ENCODE measurements at places on chromosomes 16 and 17.

DNA sequence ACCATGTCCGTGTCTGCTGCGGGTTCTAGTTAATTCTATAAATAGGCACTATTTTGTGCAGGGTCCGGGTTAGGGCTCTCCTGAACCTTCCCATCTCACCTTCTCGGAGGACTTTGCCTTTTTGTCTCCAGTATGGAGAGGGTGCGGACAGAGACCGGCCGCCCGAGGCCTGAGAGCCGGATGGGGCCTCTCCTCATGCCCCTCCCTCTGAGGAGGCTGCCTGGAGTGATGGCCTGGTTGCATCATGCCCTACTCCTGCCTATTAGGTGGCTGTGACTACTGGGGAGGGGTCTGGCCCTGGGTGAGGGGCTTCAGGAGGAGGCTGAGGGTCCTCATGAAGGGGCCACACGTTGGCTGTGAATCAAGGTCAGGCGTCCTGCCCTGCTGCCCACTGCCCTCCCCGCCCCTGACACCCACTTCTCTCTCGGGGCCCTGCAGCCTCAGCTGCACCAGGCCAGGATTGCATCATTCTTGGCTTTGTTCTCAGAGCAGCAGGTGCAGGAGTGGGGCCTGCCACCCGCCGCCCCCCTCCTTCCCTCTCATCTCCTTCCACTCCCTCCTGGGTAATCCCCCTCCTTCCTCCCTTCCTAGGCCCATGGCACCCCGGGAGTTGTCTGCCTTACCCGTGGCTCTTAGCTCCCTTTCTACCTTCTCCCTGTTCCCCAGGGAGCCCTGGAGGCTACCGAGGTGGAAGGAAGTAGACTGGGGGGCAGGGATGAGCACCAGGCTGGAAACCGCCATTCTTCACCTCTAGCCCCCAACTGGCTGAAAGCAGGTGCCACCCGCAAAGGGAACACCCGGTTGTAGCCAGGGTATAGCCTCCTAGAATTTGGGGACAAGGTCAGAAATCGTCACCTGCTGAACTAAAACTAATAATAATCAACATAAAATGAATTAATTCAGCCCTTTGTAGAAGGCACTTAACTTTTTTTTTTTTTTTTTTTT lies 12.7 kb upstream of the ARHGAP23 start:
- DNase-seq, result peak; percentile 73

GRCh38 chr16:67942200-67942509 lies 1.8 kb downstream of the LCAT start:
- DNase-seq, result peak; percentile 67

GRCh38 chr17:31854672-31855071 lies 4.4 kb downstream of the COPRS start:
- DNase-seq, result no peak

GRCh38 chr16:72174726-72175125 lies 2.8 kb upstream of the PMFBP1 start:
- no peak for DNase-seq

DNA sequence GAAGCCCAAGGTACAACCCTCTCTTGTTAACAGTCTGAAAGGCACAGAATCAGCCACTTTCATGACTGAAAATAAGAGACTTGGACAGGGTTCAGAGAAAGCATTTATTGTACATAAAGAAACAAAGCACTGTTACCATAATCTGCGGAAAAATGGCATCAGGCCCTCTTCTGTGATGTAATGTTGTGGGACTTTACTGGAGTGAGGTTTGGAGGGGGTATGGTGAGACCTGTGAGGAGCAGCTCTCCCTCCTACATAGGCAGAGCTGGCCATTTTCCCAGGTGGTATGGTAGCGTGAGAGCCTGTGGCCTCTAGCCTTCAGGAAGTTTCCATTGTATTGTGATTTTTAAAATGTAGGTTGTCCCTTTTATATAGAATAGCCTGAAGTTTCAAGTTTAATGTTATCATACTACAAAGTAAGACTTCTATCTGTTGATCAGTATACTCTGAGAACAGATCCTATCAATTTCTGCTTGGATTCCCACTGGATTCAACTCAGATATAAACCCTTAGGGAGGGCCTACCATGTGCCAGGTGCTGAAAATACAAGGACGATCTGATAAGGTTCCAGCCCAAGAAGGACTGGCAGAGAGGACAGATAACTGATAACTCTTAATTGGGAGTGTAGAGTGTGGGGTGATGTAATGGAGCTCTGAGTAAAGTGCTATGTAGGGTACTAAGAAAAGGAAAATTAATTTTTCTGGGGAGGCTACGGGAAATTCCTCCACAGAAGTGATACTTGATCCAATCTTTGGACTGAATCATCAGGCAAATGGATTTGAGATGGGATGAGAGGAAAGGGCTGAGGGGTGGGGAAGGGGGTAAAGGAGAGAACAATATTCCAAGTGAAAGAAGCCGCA lies 4.1 kb upstream of the YPEL2 start:
- no peak for DNase-seq

- DNase-seq, result no peak
Observed at GRCh38 chr17:34703533-34703932, 124.2 kb downstream of the TMEM132E start.

DNA sequence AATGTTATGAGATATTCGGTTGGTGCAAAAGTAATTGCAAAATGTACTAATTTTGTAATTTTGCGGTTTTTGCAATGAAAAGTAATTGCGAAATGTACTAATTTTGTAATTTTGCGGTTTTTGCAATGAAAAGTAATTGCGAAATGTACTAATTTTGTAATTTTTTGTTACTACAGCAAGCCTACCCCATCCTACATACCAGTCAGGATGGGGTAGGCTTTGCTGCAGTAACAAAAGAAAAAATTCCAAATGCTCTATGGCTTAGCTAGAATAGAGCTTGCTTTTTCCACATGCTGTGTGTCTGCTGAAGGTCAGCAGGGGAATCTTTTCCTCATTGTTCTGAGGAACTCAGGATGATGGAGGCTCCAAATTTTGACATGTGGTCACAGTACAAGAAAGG lies 83.3 kb upstream of the GPRC5B start:
- DNase-seq, result no peak

DNA sequence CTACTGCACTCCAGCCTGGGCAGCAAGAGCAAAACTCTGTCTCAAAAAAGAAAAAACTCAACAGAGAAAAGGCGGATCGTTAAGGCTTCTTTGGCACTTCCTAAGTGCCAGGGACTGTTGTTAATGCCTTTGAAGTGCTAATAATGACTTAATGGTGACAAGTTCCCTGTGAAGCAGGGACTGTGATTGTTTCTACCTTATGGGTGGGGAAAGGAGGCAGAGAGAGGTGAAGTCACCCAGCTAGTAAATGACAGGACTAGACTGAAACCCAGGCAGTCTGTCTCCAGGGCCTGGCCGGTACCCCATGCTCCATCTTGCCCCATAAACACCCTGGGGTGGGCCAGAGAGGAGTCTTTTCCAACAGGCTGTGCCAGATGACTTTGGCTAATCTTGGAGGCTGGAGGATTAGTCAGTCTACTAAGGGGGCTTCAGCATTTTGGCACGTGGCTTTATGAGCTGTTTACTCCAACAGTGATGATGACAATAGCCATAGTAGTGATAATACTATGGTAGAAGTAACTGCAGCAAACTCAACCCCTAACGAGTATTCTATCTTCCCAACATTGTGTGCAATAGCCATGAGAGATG lies 26.9 kb downstream of the ABCC1 start:
- DNase-seq, result no peak

DNA sequence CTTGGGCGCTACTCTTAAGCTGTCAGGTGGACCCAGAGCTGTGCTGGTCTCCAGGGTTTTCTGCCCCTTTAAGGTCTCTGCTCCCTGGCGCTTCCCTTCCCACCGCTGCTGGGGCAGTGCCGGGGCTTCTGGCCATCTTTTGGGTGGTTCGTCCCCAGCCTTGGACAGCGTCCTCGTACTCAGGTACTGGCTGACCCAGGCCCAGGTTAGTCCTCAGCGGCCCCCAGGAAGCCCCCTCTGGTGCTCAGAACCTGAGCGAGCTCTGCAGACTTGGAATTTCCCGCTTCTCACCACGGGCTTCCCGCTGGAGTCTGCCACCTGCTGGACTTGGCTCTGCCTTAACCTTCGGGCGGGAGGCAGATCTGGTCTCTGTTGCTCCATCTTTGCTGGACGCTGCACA lies 94.1 kb upstream of the ZNF750 start:
- no peak for DNase-seq

DNA sequence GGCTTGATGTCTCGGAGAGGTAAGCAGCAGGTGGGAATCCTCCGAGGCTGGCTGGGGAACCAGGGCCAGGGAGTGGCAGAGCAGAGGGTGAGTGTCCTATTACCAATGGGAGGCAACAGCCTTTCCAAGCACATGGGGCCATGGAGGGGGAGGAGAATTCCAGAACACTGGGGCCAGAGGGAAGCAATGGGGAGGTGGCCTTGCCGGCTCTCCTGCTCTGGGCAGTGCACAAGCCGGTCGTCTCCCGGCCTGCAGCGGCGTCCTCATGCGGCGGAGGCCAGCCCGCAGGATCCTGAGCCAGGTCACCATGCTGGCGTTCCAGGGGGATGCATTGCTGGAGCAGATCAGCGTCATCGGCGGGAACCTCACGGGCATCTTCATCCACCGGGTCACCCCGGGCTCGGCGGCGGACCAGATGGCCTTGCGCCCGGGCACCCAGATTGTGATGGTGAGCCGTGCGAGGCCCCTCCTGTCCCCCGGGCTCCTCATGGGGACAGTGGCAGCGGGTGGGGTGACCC lies 21.9 kb downstream of the SGSH start:
- no peak for DNase-seq

GRCh38 chr16:50311891-50312501 lies 45.6 kb downstream of the ADCY7 start:
- no peak for DNase-seq

DNA sequence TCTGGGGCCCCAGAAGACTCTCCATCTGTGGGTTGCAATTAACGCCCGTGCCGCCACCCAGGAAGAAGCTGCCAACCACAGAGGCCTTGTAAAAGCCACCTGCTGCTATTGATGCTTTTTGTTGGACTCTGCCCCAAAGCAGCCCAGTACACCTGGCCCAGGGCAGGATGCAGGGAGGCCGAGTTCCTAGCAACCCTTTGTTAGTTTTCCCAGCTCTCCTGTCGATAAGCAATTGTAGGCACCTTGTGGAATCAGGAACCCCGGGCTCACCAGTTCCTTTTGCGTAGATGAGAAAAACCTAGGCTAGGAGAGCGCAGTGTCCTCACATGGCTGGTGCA lies 103.3 kb downstream of the ABCC6 start:
- DNase-seq, result no peak

DNA sequence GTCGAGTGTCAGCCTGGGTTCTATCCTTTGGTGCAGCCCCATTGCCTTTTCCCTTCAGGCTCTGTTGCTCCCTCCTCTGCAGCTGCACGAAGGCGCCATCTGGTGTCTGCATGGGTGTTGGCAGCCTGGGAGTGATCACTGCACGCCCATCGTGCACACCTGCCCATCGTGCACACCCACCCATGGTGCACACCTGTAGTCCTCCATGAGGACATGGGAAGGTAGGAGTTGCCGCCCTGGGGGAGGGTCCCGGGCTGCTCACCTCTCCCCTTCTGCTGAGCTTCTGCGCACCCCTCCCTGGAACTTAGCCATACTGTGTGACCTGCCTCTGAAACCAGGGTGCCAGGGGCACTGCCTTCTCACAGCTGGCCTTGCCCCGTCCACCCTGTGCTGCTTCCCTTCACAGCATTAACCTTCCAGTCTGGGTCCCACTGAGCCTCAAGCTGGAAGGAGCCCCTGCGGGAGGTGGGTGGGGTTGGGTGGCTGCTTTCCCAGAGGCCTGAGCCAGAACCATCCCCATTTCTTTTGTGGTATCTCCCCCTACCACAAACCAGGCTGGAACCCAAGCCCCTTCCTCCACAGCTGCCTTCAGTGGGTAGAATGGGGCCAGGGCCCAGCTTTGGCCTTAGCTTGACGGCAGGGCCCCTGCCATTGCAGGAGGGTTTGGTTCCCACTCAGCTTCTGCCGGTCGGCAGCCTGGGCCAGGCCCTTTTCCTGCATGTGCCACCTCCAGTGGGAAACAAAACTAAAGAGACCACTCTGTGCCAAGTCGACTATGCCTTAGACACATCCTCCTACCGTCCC lies 2.9 kb downstream of the CTRL start:
- DNase-seq, result peak; percentile 83
